ENCODE measurements at places on chromosomes 5 and 9.

- DNase-seq, result no peak
Observed at GRCh38 chr9:123773783-123774182, 156.1 kb downstream of the DENND1A start.

GRCh38 chr5:27701931-27702903 is 663.8 kb upstream of the CDH9 start:
- no peak for DNase-seq

- DNase-seq, result no peak
Observed at GRCh38 chr9:89525446-89526374, 27.8 kb upstream of the SEMA4D start.

DNA sequence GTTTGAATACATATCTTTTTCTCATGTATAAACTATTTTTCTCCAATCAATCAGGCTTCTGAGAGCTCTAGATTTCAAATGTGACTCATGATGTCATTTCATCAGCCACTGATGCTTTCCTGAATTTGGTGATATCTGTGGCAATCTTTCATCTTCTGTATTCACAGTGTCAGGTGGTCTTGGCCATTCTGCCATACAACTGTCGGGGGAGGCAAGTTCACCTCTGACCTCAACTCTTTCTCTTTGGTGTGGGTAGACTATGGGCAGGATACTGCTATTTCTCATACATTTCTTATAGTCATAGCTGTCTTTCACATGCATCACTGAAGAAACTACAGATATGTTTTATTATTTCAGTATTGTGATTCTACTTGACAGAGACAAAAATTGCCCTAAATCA is 414.1 kb upstream of the MEF2C start:
- no peak for DNase-seq

DNA sequence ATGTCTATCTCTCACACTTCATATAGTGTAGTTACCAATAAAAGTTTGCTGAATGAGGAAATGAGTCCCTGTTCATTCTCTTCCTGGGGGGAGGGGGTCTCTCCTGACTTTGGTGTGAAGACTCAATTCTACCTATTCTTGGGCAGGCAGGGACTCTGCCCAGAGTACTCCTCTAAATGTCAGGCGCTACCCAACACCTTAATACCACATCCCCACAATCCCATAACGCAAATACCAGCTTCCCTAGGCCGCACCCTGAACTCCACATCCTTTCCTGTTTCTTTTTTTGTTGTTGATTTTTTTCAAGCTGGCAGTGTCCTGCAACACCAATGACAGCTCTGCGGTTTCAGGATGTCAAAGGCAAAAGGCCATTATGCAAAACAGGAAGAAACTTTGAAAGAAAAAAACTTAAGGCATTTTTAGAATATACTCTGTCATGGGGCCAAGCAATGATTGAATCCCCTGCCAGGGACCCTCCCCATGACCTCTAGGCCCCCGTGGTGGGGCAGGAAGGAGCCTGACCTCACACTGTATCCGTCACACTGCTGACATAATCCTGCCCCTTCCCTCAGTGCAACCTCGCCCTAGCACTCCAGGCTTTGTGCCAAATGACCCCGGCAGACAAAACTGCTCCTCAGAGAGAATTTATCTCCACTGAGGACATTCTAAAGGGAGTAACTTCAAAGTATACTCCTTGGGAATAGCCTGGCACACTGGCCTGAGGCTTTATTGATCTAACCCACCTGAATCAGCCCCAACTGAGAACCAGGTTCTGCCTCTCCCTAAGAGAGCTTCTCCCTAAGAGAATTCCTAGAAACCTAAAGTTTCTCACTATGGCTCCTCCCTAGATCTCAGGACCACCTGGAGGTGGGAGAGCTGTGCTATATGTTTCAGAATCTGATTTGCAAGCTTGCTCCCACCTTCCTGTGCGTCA is 8.0 kb downstream of the B4GALT1 start:
- DNase-seq, result no peak

GRCh38 chr5:10786835-10787234 is 25.8 kb upstream of the DAP start:
- DNase-seq, result no peak

- no peak for DNase-seq
Observed at GRCh38 chr5:149838881-149839739, 105.5 kb downstream of the PDE6A start.

DNA sequence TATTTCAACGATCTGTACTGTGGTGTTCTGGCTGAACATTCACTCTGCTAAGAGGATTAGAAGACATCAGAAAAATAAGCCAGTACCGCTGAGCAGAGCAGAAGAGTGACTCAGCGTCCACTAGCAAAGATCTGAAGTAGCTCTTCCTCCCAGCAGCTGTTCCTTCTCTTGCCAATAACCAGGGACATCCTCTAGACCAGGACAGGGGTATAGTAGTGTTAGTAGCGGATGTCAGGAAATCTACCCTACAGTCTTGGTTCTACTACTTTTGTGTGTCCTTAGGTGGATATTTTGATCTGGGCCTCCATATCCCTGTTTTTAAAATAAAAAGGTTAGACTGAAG is 103.6 kb downstream of the TSSK1B start:
- no peak for DNase-seq

DNA sequence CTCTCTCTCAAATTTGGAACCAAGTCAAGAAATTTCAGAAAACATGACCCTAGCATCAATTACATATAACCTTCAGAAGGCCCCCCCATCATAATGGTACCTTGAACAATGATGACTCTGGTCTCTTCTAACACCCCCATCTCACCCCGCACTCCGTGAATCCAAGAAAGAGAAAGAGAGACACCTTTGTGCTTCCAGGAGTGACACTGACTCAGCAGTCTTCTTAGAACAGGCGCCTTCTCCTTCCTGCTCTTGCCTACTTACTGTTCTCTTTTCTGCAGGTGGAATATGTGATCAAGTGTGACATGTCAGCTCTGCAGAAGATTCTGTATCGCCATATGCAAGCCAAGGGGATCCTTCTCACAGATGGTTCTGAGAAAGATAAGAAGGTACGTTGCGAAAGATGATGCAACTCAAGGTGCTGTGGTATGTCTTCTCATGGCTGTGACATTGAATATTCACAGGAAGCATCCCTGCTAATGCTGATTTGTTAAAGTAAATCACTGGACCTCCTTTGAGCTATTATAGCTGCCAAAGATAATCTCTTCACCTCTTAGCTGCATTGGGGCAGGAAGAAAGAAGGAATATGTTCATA is 81.3 kb downstream of the SMARCA2 start:
- DNase-seq, result no peak

DNA sequence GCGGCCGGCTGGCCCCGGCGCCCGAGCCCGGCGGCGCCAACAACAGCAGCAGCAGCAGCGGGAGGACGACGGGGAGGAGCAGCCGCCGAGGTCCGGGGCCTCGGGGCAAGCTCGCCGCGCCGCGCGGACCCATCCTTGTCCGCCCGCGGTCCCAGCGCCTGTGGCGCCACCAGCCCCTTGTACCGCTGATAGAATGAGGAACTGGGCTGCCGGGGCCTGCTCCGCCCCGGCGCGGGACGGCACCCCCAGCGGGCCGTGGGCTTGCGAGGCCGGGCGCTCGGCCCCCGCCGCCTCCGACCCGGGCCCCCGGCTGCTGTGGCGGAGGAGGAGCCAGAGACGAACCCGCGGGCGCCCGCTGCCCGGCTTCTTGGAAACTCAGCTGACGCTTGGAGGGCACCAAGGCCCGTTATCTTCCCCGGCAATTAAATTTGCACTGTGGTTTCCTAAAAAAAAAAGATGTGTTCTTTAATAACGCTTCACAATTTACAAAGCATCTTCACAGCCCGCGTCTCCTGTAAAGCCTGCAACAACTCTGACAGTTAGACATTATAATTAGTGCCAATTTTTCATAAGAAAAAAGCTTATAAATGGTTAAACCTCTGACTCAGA is at the start of gene ARSB:
Gene ARSB (minus strand): TSS at position 195 of the 609 bp plus-strand sequence. CDS start 62 bp downstream, at position 133.
- peak; percentile 37 for DNase-seq

DNA sequence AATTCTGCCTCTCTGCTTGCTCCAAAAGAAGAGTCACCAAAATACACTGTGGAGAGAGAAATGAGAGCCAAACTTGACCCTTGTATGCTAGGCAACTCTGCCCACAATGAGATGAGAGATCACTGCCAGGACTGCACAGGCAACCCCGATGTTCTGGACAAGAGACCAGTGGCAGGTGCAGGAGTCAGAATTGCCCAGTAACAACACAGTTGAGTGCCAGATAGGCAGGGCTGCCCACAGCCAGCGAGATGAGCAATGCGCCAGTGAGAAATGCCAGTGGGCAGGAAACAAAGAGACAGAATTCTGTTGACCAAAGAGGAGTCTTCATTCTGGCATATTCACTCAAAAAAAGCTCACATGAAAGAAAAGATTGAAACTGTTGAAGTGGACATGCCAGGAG is 570.7 kb downstream of the CAAP1 start:
- DNase-seq, result no peak

- DNase-seq, result no peak
Observed at GRCh38 chr5:10518347-10518746, 45.5 kb upstream of the ANKRD33B start.

DNA sequence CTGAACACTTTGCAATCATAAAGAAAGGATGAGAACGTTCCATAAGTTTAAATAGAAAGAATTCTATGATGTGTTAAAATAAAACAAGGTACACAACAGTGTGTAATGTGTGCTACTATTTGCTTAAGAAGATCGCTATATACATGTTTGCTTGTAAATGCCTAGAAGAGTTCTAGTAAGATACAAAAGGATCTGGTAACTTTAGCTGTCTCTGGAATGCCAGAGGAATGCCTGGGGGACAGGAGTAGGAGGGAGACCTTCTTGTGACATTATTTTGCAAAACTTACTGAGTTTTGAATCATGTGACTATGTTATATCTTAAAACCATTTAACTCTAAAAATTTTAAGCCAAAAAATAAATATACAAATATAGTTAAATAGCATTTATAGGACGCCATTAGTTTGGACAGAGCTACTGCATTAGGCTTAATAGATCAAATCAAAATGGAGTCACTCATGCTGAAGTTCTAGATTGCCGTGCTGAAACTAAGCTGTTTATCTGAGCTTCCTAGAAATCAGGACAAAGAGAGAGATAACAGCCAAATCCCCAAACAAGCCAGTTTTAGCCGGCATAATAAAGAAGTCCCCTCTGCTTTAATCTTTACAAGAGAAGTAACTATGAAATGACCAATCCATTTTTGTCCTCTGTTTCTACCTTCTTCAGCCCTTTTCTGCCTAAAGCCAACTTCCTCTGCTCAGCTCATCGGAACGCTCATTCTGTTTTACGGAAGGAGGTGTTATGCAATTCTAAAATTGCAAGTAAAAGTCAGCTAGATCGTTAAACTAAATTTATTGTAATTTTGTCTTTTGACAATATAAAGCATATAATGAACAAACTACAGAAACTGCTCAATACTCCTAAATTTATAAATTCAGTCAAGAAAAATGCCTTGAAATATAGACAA is 44.8 kb downstream of the LIX1 start:
- no peak for DNase-seq

DNA sequence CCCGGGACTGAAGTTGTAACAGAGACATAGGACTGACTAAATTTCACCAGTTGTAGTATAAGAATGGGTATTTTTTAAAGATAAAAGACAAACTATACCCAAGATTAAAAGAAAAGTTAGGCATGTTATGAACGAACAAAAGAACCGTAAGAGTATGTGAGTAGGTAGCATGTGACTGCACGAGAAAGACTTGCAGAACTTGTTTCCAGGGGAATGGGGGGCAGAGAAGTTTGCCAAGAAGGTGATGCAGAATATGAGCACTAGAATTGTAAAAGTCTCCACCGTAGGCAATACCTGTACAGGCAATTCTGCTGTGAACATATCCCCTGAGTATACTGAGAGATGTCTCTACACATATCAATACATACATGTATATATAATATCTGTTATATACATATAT is 614.7 kb downstream of the PRELID2 start:
- DNase-seq, result no peak

DNA sequence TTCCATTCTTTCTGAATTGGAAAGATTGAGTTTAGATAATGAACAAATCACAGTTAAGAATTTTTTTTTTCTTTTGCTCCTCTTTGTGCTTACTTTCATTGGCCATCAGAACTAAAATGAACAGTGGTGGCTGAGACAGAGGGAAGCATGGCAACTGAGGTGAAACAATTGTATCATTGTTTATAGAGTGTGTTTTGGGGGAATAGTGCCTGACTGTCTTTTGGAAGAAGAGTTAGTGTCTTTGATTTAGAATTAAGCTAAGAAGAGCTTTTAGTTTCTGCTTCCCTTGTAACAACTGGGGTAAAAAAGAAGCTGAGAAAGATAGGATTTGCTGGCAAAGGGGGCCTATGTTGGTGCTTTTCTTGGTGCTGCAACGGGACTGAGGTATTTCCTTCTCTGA is 24.0 kb downstream of the HSD17B4 start:
- no peak for DNase-seq

DNA sequence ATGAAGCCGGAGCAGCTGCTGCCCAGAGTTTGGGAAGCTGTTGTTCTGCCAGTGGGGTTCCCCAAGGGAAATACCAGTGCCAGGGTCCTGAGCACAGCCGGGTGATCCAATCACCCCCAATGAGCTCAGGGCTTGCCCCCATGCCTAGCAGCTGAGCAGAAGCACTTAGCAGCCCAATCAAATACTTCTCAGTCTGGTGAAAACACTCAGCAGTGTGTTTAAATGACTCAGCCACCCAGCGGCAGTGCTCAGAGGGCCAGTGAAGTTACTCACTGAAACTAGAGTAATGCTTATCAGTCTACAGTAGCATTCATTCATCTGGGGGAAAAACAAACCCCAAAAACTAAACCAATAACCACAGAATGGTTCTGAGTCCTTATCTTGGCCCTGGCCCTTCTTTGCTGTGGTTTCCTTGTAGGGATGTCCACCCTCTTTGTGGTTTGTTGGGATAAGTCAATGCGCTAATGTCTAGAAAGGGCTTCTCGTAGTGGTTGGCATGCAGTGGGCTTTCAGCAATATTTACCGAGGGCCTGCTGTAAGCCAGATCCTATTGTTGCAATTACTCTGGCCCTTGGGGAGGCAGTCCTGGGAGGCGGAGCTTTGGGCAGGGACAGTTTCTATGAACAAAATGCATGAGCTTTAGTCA is 43.1 kb downstream of the LHX2 start:
- DNase-seq, result no peak

DNA sequence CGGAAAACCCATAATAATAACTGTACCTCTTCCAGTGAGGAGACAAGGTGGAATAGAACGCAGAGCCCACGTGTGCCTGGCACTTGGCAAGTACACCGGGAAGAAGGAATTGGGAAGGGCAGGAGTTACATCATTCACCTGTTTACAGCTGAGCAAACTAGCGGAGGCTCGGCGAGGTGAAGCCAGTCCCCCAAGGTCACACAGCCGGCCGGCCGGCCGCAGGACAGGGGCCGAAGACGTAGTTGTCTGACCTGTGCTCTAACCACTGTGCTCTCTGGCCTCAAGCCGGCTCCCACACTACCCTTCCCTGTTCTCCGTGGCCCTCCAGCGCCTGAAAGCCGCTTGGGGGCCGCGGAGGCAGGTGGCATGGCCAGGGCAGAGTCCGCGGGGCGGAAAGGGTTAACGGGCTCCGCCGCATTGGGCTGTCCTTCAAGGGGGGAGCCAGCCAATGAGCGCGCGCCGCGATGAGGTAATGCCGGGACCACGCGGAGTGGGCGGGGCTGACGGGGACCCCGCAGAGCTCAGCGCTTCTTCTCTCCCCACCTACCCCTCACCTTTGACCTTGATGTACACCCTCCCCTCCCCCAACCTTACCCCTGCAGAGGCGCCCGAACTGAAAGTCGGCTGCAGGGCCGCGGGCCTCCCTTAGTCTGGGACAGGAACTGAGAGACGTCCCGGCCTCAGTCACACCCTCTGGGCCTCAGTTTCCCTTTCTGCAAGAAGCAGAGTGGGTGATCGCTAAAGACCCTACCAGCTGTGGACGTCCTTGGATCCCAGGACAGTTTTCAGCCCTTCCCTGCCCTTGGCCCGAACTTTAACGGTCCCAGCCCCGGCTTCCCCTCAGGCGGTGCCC is 125.1 kb downstream of the C9orf50 start:
- DNase-seq, result peak; percentile 73

GRCh38 chr5:96121364-96121763 is 159.7 kb upstream of the ELL2 start:
- DNase-seq, result no peak
